ENCODE measurements at places on chromosomes 16 and 17.

GRCh38 chr17:82016061-82016874, 6.4 kb downstream of the CENPX start:
- DNase-seq: no peak

DNA sequence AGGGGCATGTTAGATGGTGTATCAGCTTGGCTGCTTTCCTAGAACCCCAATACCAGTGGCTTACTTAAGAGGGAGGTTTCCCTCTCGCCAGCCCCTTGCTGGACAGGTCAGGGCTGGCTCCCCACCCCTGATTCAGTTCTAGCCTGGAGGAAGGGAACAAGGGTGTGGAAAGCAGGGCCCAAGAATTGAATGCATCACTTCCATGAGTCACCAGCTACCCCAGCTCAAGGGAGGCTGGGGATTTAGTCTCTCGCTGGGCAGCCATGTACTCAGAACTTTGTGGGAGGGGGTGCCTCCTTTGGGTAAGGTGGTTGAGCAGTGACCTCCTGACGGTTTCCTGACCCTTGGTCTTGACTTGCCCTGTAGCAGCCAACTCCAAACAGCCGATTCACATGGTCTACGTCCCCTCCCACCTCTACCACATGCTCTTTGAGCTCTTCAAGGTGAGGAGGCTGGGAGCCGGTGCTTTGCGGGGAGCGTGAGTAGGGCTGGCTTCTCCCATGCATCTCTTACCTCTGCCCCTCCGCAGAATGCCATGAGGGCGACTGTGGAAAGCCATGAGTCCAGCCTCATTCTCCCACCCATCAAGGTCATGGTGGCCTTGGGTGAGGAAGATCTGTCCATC, 12.8 kb downstream of the PDK2 start:
- DNase-seq: no peak

GRCh38 chr17:50238601-50239280, 35.5 kb upstream of the TMEM92 start:
- DNase-seq: no peak

DNA sequence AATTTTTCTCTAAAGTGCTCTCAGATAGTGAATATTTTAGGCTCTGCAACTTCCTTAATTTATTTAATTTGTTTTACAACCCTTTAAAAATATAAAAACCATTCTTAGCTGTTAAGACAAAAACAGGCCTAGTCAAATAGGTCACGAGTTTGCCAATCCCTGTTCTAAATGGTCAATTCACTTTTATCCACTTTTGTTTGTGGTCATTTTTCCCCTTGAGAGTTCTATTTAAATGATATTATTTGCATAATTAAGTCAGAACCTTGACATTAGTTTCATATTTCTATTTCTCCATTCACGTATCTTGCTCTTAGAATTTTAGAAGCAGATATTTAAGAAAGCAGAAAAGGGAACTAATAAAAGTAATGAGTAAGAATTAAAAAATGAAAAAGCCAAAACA, 4.0 kb downstream of the AMFR start:
- no peak for DNase-seq

- DNase-seq: no peak
Measured at GRCh38 chr17:9389111-9389527, 186.5 kb downstream of the STX8 start.

DNA sequence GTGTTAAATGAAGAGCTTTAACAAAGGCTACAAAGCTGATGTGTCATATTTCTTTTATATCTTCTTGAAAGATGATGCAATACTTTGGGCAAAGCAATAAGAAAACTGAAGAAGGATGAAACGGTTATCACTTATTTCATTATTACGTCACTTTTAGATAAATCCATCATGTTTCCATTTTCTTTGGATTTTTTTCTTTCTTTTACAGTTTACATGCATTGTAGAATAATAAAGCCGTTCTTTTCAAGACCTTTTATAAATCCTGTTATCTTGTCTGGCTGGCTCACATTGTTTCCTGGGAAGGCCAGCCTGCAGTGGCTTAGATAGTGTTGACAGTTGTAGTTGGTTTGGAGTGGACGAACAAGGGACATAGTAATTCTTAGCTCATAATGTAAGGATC, 28.9 kb downstream of the TANC2 start:
- DNase-seq: no peak

- DNase-seq: no peak
Measured at GRCh38 chr17:80095844-80096475, 5.4 kb upstream of the GAA start.

DNA sequence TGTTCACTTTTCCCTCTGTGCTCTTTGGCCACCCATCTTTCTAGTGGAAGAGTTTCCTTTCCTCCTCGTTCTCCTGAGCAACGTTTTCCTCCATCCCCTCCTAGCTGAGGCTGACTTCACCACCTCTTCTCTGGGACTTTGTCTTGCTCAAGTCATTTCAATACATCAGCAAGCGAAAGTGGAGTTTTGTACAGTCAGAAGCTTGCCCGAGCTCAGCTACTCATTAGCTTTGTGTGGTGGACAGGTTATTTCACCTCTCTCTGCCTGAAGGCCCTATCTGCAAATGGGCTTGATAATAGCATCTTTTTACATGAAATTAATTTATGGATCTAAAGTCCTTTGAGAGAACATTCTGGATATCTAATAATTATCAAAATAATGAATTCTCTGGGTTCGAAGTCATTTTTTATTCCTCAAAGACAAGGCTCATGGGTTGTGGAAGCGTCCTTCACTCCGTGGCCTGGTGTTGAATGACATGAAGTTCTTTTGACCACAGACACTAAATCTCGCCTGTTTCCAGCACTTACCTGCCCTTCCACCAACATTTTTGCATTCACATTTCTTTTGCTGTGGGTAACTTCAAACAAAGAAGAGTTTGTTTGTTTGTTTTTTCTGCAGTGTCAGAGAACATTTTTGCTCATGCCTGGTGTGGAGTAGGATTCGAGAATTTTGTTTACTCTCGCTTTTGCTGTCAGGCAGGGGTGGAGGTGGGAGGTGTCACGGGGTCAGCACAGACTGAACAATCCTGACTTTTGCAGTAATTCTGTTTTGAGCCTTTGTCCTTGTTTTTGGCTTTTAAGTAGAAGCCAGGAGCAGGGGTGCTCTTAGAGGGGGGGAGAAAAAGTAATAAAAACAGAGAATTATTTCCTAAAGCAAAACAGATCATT, 155.0 kb upstream of the CACNG5 start:
- no peak for DNase-seq

DNA sequence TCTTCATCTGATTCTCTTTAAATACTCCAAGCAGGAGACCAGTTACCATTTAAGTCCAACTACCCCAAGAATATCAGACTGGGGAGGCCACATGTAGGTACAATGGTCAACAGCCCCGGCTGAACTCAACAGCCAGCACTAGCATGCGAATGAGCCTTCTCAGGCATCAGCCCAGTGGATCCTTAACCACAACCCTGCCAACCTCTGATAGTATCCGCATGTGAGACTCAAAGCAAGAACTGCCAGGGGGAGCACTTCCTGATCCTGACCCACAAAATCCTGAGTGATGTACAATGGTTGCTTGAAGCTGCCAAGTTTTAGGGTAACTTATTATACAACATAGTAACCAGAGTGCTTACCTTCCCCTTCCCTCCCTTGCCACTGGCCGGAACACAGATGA, 4.0 kb downstream of the PYY start:
- no peak for DNase-seq

- DNase-seq: no peak
Measured at GRCh38 chr17:37521821-37522220, 32.1 kb downstream of the DUSP14 start.

- no peak for DNase-seq
Measured at GRCh38 chr17:29744121-29744520, 121.4 kb upstream of the CORO6 start.

GRCh38 chr17:21376081-21376758, at the start of gene KCNJ12:
KCNJ12 (plus strand) TSS chr17:21376357; CDS start chr17:21415343, 38,986 bp downstream.
- no peak for DNase-seq

- peak; percentile 23 for DNase-seq
Measured at GRCh38 chr17:44672479-44673093, 16.3 kb downstream of the MEIOC start.

- DNase-seq: no peak
Measured at GRCh38 chr16:54843424-54843750, 87.3 kb upstream of the IRX5 start.

- no peak for DNase-seq
Measured at GRCh38 chr17:16980813-16981731, 9.2 kb upstream of the TNFRSF13B start.

- DNase-seq: no peak
Measured at GRCh38 chr17:246226-246625, 64.8 kb upstream of the DOC2B start.

DNA sequence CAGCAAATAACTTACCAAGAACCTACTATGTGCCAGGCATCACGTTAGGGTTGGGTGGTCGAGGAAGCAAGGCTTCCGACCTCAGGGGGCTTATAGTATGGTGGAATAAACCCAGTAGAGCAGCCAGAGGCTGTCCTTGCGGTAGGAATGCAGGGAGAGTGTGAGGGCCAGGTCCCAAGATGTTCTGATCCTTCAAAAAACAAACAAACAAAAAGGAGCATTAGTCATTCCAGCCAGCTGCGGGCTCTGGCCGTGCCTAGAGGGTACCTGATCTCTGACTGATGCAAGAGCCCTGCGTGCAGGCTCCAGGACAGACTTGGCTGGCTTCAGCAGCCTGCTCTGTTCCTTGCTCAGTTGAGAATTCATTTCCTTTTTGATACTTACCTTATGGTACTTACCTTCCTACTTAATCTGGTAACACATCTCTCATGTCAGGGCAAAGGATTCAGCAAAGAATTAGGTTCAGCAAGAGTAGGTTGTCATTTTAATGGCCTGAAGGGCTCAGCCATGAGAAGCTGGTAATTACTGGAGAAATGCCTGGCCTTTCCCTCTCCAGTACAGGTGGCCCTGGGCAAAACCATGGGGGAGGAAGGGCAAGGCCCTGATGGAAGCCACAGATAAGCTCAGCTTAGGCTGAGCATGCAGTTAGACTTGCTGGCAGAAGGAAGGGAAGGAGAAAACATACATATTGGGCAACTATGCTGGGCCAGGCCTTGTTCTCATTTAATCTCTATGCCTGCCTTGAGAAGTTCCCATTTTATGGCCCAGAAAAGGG, 18.4 kb downstream of the CYB5D2 start:
- DNase-seq: no peak

GRCh38 chr16:79601092-79601930, 774 bp upstream of the MAF start:
- DNase-seq: no peak

DNA sequence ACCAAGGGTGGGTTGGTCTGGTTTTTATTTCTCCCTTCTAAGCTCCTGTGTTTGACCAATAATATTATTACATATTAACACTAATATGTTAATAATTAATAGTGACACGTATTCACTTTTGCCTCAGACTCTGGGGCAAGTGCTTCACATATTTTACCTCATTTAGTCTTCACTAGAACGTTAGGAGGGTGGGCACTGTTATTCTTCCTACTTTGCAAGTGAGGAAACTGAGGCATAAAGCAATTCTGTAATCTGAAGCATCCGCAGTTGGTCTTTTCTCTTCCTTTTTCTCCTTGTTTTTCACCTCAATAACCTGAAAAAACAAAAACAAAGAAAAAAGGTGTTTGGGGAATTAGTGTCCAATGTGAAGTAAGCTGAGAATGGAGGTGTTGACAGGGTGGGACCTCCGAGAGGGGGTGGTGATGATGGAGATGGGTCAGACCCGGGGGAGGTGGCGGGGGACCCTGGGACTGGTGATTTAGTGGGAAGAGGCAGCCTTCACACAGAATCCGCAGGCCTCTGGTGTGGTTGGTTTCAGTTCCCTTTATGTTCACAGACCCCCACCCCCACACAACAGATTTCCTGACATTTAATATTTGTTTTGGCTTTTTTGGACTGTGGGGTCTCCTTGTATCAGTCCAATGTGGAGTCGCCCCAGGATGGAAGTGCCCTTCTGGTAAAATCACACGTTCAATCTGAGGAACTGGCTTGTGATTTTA, 3.7 kb downstream of the CDH1 start:
- DNase-seq: no peak

DNA sequence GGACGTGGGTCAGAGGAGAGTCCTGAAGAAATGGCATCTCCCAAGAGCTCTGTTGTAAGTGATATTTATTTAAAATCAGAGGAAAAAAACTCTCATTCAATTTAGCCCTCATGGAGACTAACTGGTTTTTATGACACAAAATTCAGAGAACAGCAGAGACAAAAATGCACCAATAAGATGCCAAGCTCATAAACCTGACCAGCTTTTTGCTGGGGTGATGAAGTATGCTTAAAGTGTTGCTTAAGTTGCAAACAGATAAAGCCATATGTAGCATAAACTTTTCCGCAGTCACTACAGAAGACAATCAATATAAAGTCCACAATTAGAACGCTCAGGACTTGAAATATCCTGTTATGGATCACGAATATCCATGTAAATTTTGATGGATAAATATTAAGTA, 124.0 kb upstream of the CORO6 start:
- no peak for DNase-seq

GRCh38 chr16:84214451-84215066, 23.6 kb downstream of the ADAD2 start:
- DNase-seq: no peak

GRCh38 chr17:27895940-27896535, 2.9 kb upstream of the LYRM9 start:
- no peak for DNase-seq

DNA sequence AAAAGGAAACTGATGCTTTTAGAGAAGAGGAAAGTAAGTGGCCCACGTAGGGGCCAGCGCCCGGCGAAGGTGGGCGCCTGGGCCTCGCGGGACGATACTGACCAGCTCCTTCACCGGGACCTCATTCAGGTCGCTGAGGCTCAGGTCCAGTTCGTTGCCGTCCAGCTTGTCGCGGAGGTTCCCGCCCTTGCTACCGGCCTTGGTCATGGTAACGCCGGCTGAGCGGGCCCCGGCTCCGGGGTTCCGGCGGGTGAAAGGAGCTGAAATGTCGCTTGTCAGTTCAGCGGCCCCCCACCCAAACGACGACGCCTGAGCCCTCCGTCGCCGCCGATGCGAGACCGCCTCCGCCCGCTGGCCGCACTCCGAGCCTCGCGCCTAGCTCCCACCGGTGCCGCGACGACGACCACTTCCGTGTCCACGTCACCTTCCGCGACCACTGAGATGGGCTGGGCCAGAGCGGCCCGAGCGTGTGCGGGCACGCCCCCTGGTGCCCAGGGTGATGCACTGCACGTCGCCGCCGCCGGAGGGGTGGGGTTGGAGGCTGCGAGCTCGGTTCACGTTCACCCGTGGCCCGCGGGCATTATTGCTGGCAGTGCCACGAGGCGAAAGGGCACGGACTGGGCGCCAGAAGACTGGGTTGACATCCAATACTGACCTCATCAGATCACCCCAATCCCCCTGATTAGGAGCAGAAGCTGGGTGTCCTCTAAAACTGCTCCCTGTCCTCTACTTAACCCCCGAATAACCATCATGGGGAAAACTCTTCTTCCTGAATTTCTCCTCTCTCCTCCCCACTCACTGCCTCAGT, at the start of gene LRRC59:
Gene LRRC59 (minus strand): TSS at position 413 of the 808 bp plus-strand sequence. CDS start 206 bp downstream, at position 207.
- DNase-seq: peak; percentile 81

DNA sequence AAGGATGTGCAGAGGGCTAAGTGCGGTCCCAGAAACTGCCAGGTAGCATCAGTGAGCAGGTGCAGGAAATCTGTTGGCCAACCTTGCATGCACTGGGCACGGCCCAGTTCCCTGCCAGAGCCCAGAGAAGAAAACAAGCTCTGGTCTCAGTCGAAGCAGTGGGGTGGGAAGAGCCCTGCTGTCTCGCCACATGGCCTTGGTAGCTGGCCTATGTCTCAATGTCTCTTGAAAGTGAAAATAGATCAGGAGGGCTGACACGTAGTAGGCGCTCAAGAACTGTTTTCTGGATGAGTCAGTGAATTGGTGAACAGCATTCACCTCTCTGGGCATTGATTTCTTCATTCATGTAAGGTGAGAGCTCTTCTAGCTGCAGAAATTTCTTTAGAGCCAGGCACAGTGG, 90.4 kb downstream of the MARF1 start:
- DNase-seq: no peak

Data from Jurkat, Clone E6-1 (cell line).